A549 treated with RU486 at 1 μM for 4 hours (cell line): ENCODE measurements at places on chromosomes 3 and 15. TPM values are rescaled to one million over a fixed set of nuclear protein-coding genes. Genes with fewer than 3 reads are reported as not detected.

GOLGA6D gene
- total RNA-seq, result 0.07 to 0.12 TPM in 2 of 5 replicates, not detected in the others

CSPG5 gene
- 0.63 to 1.3 TPM (median 1.1 TPM) in 5 replicates for total RNA-seq

KLHL40 gene
- total RNA-seq, result not detected in 5 replicates

PDZRN3 gene
- total RNA-seq, result not detected in 5 replicates

MUSTN1 gene
- not detected in 5 replicates for total RNA-seq

CCDC9B gene
- 13.4 to 21.7 TPM (median 17.2 TPM) in 5 replicates for total RNA-seq

MEF2A gene
- 13.4 to 15.2 TPM (median 14.3 TPM) in 5 replicates for total RNA-seq

NR1I2 gene
- total RNA-seq, result not detected in 5 replicates

BCHE gene
- total RNA-seq, result 0.57 to 1.3 TPM (median 1.2 TPM) in 5 replicates

PPP1R14D gene
- 0.28 to 0.38 TPM in 2 of 5 replicates, not detected in the others for total RNA-seq

LIPC gene
- total RNA-seq, result 0.15 to 0.37 TPM in 2 of 5 replicates, not detected in the others

VGLL3 gene
- 2.4 to 8.8 TPM (median 7.3 TPM) in 5 replicates for total RNA-seq

SLC9C1 gene
- total RNA-seq, result not detected in 5 replicates

CD80 gene
- not detected in 5 replicates for total RNA-seq

GPR156 gene
- total RNA-seq, result 0.38 to 0.70 TPM (median 0.47 TPM) in 5 replicates

LEKR1 gene
- total RNA-seq, result 0.53 to 1.00 TPM (median 0.70 TPM) in 5 replicates

CD86 gene
- not detected in 5 replicates for total RNA-seq

POLQ gene
- 6.1 to 7.4 TPM (median 6.3 TPM) in 5 replicates for total RNA-seq

CCDC39 gene
- not detected in 5 replicates for total RNA-seq

ADAM10 gene
- total RNA-seq, result 76.6 to 157 TPM (median 126 TPM) in 5 replicates

TFRC gene
- 59.5 to 107 TPM (median 99.6 TPM) in 5 replicates for total RNA-seq

IGSF11 gene
- total RNA-seq, result 4.4 to 6.6 TPM (median 5.8 TPM) in 5 replicates

SEMA6D gene
- not detected in 5 replicates for total RNA-seq

PLXNA1 gene
- 16.7 to 23.8 TPM (median 20.5 TPM) in 5 replicates for total RNA-seq

AADAC gene
- 13.0 to 20.7 TPM (median 16.7 TPM) in 5 replicates for total RNA-seq

OR5K2 gene
- not detected in 5 replicates for total RNA-seq

NDUFB4 gene
- total RNA-seq, result 210 to 300 TPM (median 224 TPM) in 5 replicates

FANCD2OS gene
- total RNA-seq, result not detected in 5 replicates

SAXO2 gene
- 1.9 to 3.4 TPM (median 2.6 TPM) in 5 replicates for total RNA-seq

RIOX2 gene
- 27.5 to 31.5 TPM (median 30.1 TPM) in 5 replicates for total RNA-seq

RASSF1 gene
- total RNA-seq, result 15.6 to 21.0 TPM (median 20.4 TPM) in 5 replicates

FOXP1 gene
- 7.3 to 12.0 TPM (median 9.5 TPM) in 5 replicates for total RNA-seq

ZMAT3 gene
- total RNA-seq, result 2.7 to 6.7 TPM (median 6.3 TPM) in 5 replicates

ZNF385D gene
- not detected in 5 replicates for total RNA-seq

CCDC71 gene
- total RNA-seq, result 10.6 to 14.9 TPM (median 12.9 TPM) in 5 replicates

PPP2R3A gene
- 2.3 to 4.5 TPM (median 3.0 TPM) in 5 replicates for total RNA-seq

UPK1B gene
- total RNA-seq, result 11.2 to 14.4 TPM (median 14.1 TPM) in 5 replicates

CYP8B1 gene
- not detected in 5 replicates for total RNA-seq

TTLL13 gene
- total RNA-seq, result 0.27 to 0.61 TPM (median 0.39 TPM) in 4 of 5 replicates, not detected in the other

ISG20 gene
- 33.2 to 45.0 TPM (median 38.8 TPM) in 5 replicates for total RNA-seq

ZNF619 gene
- total RNA-seq, result 1.2 to 2.5 TPM (median 2.0 TPM) in 5 replicates

ITPKA gene
- 1.6 to 2.5 TPM (median 2.0 TPM) in 5 replicates for total RNA-seq

SH3GL3 gene
- total RNA-seq, result 0.46 to 0.96 TPM (median 0.57 TPM) in 5 replicates
